ENCODE measurements at places on chromosomes 12 and 14.

DNA sequence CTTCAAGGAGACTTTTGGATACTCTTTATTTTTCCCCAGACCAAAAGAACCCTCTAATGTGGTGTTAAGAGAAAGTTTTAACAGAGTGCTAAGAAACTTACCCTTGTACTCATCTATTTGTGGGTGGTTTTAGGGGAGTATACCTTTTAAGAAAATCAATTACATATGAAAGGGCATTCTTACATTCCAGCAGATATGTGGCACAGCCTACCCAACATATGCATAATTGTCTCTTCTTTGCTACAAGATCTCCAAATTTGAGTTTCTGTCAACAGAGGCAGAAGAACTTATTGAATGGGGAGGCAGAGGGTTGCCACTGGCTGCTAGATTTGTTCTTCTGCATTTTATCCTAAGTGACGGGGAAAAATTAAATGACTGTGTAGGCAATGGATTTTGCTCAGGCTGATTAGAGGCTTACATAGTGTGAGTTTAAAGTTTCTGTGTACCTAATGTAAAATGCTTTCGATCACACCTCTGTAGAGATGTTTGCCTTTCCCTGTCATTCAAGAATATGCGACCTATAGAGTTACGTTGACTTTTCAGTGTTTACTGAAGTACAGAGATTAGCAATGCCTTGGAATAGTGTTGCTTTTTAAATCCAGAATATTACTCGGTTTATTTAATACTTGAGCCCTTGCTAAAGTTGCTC, 54.6 kb downstream of the PROX2 start:
- DNase-seq: no peak

GRCh38 chr14:51211149-51211548, 28.9 kb upstream of the TMX1 start:
- peak; percentile 73 for DNase-seq

DNA sequence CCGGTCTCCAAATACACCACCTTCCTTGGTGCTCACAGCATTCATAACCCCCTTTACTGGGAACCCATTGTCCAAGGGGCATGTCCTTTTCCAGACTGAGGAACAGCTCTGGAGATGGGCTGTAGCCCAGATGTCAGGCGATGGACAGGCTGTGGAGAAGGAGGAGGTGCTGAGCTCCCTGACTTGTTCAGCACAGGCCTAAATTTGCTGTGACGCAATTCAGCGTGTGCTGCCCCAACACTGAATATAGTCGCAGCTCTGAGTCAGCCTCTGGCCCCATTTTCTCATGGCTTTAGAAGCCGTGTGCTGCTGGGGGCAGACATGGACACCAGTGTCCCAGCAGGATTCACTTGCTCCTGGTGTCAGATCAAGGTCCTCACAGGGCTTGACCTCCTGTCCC, 269.1 kb downstream of the EMP1 start:
- DNase-seq: no peak

DNA sequence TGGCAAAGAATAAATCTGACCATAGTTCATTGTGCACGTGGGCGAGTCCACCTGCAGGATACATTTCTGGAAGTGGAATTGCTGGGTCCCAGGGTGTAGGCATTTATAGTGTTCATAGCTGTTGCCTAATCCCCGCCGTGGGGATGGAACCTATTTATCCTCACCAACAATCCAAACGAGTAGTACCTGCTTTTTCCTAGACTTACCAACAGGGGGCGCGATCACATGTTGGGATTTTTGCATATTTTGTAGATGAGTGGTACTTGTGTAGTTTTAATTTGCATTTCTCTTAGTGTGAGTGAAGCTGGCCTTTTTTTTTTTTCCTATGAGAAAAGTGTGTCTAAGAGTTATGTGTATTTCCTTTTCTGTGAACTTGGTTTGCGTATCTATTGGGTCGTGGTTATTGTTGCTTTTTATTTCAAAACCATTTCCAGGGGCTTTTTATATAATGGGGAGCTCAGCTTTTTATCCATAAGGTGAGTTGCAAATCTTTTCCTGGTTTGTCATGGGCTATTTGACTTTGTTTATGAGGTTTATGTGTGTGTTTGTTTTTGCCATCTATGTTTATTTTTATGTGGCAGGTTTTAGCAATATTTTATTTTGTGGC, 67.2 kb downstream of the CCDC92 start:
- peak; percentile 39 for DNase-seq

GRCh38 chr12:20434996-20435395, 66.7 kb downstream of the PDE3A start:
- DNase-seq: no peak

GRCh38 chr12:27498149-27498548, 25.9 kb upstream of the PPFIBP1 start:
- no peak for DNase-seq

DNA sequence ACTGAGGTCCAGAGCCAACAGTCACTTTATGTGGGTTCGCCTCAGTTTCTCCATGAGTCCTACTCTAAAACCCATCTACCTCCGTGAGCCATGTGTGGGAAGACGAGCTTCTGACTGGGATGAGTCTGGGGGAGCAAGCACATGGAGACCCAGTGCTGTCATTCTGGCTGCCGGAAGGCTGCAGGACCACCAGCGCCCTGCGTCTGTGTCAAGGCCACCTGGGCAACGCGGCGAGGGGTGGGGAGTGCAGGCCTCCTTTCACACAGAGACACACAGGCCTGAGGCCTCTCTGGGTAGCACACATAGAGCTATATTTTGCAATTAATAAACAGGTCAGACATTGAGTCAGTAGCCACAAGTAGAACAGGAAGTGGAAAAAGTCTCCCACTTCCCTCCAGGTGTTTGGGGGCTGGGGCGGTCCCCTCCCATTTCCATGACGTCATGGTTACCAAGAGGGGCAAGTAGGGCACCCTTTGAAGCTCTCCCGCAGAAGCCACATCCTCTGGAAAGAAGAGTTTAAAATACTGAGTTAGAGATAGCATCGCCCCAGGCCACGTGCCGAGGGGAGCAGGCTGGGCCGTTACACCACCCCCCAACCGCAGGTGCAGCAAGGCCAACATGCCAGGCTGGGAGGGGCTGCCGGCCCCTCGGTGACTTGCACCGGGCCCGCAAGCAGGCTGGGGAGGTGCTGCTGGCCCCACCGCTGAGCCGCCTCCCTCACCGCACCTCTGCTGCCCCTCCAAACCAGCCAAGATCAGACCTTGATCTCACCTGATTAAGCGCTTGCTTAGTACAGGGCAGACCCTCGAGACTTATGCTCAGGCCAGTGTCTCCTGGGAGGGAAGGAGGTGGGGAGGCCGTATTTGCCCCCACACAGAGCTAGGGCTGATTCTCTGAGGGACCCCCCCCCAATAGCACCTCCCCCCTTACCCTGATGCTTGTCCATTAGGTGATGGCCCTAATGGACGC, 32.7 kb downstream of the DAD1 start:
- no peak for DNase-seq

GRCh38 chr14:68981139-68981538, 2.0 kb upstream of the ACTN1 start:
- DNase-seq: no peak

GRCh38 chr14:68770553-68771286, 22.1 kb downstream of the ZFP36L1 start:
- DNase-seq: no peak

DNA sequence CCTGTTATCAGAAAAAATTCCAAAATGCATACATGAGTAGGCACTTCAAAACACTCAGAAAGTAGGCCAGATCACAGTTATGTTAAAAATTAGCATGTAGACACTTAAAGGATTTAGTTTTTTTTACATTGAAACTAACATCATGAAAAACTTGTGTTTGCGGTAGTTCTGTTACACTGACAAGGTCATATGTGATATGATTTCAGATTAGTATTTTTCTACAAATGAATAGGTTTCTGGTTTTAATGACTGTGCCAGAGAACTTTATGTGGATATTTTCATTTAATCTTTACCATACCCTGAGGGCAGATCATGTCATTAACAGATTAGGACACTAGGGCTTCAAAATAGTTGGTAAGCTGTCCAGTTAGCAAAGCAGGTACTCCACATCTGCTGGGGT, 20.7 kb downstream of the YARS2 start:
- DNase-seq: no peak
